LoVo (cell line): ENCODE measurements at places on chromosomes 16 and 17.

GRCh38 chr16:77592021-77592420 is 130.3 kb upstream of the NUDT7 start:
- DNase-seq: no peak

DNA sequence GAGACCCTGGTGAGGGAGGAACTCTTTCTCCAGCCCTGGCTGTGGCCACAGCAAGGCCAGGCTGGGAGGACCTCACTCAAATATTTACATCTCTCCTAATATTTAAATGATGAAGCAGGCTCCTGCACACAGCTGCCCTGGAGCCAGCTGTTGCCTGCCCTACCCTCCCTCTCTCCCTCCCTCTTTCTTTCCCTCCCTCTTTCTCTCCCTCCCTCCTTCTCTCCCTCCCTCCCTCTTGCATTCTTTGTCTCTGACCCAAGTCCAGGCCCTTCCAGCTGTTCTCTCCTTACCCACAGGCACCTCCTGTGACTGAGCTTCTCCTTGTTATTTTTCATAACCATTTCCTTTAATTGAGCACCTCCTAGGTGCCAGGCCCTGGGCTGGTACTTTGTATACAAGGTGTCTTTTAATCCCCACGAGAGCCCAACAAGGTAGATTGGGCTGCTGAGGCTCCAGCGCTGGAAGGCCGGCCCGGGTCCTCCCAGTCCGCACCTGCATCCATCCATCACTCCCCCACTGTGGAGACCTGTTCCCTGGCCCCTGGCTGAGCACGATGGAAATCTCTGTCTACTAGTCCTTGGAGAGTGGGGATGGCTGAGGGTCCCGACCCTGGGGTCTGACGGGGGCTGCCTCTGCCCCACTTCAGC is 242.3 kb downstream of the SEC14L1 start:
- DNase-seq: no peak

DNA sequence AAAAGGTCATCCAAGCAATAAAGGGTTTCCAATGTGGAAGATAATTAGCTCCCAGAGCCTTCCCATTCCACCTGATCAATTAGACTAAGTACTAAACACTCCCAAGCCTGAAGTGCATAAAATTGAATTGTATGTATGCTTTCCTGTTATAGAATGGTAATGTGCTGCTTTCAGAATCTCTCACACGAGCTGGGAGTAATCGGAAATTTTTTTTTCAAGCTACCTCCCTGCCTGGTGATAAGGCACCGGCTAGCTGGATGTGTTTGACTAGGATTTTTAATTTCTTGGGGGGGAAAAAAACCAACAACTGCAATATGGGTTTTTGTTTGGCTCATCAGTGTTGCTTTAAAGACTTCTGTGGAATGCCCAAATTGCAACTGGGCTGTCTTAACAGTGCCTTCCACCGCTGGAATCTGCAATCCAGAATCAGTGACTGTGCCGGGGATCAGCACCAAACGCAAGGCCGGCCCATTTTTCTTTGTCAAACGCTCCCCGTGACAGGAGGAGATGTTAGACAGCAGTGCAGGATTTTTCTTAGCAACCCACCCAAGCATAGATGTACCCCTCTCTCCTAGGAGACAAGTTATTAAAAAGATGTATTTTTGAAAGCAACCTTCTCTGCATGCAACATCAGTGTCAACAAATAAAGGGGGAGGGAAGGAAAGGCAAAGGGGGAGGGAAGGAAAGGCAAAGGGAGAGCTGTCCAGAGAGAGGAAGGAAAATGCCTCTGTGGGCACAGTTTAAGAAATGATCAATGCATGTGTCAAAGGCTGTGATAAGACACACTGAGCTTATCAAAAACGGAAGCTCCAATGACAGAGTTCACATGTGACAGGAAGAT is 387.2 kb downstream of the NPIPA8 start:
- no peak for DNase-seq

GRCh38 chr17:71234349-71234748 is 886.5 kb upstream of the SOX9 start:
- DNase-seq: no peak

GRCh38 chr16:10888320-10888937 is 11.4 kb downstream of the CIITA start:
- DNase-seq: no peak

DNA sequence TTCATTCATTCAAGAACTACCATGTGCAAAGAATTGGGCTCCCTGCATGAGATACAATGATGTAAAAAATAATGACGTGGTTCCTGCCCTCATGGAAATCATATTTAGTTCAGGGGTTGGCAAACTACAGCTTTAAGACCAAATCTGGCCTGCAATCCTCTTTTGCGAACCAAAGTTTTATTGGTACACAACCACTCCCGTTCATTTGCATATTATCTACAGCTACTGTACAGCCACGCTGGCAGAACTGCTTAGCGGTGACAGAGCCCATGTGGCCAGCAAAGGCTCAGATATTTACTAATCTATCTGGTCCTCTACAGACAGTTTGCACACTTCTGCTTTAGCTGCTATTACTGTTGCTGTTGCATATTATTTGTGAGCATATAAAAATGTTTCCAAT is 167.7 kb downstream of the XYLT1 start:
- no peak for DNase-seq

- DNase-seq: no peak
Measured at GRCh38 chr17:15266325-15267125, 1.4 kb upstream of the PMP22 start.

DNA sequence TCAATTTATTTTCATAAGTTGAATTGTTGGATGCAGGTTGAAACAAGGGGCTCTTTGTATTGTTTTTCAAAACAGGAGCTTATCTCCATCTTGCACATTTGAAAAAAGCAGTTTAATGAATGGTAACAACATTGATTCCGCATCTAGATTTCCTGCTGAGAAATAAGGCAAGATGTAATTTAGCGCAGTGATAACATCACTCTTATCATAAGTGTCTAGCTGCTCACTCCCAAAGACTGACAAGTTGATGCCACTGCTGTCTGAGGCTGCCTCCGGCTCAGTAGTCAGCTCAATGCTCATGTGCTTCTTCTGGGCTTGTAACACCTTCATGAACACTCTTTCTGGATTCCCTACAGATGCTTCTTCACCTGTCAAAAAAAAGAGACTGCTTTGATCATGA is 92.4 kb downstream of the KPNA2 start:
- DNase-seq: no peak

DNA sequence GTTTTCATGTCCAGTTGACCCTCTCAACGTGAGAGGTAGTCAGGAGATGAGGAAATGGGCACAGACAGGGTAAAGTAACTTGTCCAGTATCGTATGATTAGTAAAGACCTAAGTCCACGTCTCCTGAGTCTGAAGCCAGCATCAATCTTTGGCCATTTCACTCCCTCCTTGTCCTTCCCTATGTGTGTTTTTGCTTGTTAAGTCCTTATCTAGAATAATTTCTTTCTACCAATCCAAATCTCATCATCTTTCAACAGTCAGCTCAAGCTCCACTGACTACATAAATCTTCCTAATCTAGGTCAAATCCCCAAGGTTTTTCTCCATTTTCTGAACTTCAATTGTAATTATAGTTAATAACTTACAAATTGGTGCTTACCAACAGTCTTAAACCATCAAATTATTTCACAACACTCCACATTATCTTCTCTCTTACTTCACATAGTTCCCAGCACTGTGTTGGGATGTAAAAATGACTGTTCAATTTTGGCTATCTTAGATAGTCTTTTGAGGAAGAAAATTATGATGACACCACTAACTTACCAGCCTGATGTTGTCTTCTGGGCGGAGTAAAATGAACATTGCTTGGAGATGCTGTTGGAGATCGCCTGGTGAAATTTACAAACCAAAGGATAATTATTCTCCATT is 72.3 kb upstream of the CORO6 start:
- DNase-seq: no peak

GRCh38 chr17:74768069-74768762 is 7.9 kb downstream of the NAT9 start:
- DNase-seq: no peak

DNA sequence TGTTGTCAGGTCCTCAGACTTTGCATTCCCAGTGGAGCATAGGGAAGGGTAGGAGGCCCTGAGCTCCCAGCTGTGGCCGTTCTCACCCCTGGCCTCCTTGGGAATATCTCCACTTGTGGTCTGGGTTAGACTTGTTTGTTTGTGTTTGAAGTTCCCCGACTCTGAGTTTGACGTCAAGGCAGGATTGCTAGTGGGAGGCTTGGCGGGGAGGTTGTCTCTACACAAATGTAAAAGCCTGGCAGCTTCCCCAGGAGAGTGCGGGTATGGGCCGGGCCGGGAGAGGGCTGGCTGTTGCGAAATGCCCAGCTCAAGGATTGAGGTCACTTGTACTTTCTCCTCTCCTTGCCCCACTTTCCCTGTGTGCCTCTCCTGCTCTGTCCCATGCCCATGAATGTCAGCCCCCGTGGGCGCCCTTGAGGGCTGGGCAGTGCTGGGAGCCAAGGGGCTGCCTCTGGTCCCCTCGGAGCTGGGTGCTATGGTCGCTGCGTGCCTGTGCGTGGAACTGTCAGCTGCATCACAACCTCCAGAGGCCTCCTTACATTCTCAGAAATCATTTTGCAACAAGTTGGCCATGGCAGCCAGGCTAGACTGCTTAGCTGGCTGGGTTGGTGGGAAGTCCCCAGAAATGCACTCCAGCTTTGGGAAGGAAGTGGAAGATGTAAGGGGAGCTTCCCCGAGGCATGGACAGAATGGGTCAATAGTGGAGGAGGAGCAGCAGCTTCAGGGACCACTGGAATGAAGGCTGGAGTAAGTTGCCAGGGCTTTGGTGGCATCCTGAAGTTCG is 84.3 kb downstream of the KSR1 start:
- DNase-seq: peak; percentile 30

- no peak for DNase-seq
Measured at GRCh38 chr17:82030470-82031302, 792 bp upstream of the RAC3 start.

DNA sequence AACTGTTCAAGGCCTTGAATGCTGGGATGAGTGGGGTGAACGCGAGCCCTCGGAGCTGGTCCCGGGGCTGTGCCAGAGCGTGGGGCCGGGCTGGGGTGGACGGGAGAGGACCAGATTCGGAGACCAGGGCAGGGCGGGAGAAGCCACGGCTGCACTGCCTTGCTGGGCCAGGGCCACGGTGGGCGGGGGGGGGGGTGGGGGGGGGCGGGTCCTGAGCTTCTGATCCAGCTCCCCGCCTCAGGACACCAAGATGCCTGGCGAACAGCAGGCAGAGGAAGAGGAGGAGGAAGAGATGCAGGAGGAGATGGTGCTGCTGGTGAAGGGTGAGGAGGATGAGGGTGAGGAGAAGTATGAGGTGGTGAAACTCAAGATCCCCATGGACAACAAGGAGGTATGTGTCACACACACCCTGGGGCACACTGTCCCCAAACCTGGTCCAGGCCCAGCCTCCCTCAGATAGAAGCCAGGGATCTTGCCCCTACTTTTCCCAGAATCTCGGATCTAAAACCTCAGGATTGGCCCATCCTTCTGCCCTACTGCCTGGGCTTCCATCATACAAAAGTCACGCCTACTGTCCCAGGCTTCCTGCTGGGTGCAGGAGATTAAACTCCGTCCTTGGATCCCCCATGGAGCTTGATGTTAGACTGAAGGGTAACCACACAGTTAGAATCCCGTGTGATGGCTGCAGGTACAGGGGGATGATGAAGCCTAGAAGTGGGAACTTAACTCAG is 563 bp downstream of the ZNF771 start:
- DNase-seq: no peak

DNA sequence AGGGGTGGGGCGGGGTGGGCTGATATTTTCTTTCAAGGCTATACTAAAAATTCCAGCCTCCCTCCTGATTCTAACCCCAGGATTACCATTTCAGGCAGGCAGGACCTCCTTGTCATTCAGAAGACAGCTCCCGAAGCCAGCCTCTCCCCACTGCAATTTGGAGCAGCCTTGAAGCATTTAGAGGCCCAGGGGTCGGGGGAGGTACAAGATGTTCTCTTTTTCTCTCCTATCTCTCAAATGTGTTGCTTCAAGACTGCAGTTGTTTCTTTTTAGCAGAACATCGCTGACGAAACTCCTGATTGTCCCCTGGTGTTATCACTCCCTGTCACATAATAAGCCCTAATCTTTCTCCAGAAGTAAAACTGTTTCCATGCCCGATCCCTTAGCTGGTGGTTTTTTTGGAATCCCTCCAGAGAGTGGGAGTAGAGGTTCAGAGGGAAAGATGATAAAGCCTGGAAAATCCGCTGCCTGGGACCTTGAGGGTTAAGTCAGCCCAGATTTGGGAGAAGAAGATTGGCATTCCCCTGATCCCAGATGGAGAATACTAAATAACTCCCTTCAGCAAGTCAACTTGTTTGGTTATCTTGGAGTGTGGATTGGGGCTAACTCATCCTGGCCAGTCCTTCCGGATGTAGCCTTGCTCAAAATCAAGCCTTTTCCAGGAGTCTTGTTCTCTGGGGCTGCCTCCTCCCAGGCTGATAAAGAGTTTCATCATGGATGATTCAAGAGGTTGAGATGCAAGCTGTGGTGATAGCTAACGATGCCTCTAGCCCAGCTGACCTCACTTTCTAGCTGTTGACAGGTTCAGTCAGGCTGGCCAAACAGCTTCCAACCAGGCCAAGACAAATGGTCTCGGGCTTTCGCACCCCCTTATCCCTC is 71.3 kb downstream of the SOX9 start:
- no peak for DNase-seq

DNA sequence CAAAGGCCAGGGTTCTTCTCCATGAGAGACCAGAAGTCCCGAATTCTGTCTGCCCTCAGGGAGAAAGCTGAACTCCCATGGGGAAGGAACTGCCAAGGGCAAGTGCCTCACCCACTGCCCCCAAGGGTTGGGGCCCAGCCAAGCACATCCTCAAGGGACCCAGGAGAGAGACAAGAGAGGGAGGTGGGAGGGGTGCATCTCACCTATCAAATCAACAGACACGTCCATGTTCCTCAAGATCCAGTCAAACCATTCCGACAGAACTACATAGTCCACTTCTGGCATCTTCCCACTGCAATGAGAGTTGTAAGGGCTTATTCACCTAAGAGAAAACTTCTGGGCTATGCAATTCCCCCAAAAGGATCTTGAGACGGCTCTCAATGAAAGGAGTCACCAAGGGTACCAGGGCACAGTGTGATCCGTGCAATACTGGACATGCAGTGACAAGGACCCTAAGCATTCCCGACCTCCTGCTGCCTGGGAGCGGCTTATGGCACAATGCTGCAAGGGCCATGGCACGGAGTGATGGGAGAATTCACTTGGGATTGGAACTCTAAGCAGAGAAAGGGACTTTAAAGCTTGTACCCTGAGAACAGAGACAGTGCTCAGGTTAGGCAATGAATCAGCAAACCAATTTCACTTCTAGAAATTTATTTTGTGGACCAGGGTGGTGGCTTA is 32.2 kb downstream of the TK2 start:
- no peak for DNase-seq

DNA sequence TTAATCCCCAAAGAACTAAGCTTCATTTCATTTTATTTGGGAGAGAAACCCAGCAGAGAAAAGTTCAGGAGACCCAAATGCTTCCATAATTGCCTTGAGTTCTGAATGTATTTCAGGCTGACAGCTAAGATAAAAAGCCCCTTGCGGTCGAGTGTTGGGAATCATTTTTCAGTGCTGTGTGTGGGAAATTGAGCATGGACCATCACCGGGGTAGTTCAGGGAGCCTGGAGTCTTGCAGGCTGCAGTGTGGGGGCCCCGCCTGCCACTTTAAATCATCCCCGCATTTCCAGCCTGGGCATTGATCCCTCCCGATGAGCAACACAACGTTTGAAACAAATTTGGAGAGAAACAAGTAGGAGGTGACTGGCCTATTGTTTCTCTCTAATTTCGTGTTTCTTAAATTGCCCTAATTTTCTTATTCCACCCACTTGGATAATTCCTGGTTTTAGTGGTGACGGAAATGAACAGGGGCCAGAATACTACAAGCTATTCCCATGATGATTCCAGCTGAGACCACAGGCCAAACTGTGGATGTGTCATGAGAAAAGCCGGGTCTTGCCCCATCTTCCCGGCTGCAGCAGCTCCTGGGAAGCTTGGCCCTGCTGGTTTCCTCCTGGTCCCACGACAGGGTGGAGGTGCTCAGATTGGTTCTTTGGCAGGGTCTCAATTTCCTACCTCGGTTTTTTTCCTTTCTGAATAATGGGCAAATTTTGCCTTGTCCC is 75.1 kb downstream of the FOXL1 start:
- no peak for DNase-seq
